ENCODE measurements at places on chromosomes 16 and 17.

GRCh38 chr16:81997738-81998137 lies 13.5 kb downstream of the SDR42E1 start:
- no peak for DNase-seq

GRCh38 chr16:22352723-22353122 lies 21.7 kb downstream of the CDR2 start:
- no peak for DNase-seq

DNA sequence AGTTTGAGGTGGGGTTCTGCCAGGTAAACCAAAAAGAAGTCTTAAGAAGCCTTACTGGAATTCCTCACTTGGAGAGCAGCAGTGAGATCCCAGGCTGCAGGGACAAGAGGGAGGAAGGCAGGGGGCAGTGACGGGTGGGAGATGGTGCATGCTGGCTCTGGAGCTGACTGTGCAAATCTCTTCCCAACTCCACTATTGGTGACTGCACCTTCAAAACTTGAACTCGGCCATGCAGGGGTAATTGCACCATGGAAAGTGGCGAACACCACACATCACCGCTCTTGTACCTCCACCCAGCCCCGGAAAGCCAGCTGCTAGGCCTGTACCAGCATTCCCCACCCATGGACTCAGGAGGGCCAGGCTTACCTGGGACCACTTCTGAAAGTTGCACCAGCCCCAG lies 51.4 kb upstream of the CDR2 start:
- DNase-seq = no peak

GRCh38 chr16:10935226-10935915 lies 6.9 kb downstream of the DEXI start:
- DNase-seq = no peak

DNA sequence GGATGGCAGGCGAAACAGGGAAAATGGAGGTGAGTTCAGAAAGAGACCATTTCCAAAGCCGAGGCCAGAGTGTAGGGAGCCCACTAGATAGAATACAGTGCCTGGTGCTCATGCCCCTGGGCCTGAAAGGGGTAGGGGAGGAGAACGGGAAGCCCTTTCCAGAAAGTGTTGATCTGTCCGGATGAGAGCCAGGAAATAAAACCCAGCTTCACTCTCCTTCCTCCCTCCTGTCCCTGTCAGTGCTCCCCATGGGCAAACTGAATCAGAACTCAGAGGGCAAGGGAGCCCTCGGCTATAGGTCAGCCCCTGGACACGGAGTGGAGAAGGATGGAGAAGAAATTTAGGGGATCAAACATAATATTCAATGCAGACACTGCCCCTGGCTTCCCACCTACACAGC lies 57.7 kb upstream of the RPL38 start:
- DNase-seq = no peak

DNA sequence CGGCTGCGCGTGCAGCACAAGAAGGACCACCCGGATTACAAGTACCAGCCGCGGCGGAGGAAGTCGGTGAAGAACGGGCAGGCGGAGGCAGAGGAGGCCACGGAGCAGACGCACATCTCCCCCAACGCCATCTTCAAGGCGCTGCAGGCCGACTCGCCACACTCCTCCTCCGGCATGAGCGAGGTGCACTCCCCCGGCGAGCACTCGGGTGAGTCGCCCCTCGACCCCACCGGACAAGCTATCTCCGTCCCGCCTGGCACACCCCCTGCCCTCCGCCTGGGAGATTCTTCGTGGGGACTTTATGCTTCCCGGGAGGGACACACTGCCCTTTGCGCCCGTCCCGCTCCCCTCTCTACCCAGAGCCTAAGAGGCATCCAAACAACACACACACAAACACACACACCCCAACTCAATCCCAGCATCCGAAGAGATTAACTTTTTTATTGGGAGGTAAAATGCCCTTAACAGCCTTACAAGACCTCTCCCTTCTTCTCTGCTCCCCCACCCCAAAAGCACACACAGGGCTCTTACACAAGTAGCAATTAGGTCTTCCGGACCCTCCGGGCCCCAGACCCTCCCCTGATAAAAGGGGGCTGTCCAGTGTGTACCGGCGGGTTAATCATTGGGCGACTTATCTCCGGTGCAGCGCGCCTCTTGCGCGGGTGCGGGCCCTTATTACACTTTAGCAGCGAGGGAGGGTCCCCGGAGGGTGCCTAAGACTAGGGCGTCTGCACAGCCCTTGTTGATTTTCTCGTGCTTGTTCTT lies 2.1 kb downstream of the SOX9 start:
- no peak for DNase-seq

DNA sequence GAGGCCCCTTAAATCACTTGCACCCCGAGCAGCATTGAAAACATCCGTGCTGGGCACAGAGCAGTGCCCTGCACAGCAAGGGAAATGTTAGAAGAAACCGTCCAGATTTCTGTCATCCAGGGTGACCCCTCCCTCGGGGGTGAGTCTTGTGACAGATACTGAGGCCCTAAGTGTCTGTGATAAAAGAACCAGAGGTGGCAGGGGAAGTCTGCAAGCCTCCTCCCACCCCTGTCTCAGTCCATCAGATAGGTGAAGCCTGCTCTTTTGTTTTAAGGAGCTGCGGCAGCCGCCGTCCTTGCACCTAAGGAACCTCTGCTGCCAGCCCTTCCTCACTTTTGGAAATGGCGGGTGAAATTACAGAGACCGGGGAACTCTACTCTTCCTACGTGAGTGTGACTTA lies 845 bp upstream of the NAT9 start:
- no peak for DNase-seq

DNA sequence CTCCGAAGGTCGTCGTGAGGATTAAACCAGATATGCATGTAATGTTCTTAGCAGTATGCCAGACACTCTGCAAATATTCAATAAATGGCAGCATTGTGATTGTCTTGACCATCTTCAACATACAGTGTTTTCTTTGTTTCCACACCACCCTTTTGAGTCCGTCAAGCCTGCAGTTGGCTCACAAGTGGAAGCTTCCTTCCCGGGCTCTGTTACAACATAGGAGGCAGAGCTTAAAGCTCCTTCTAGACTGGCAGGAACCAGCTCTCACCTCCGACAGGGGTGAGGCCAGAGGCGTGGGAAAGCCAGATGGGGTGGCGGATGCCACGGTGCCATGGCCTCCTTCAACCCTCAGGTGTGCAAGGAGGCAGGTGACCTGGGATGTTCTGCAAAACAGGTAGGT lies 138.3 kb downstream of the FOXL1 start:
- DNase-seq = no peak

- DNase-seq = no peak
Observed at GRCh38 chr16:35734728-35735402, 2275.5 kb downstream of the TP53TG3F start.

- DNase-seq = no peak
Observed at GRCh38 chr16:81313701-81314602, 810 bp upstream of the GAN start.

DNA sequence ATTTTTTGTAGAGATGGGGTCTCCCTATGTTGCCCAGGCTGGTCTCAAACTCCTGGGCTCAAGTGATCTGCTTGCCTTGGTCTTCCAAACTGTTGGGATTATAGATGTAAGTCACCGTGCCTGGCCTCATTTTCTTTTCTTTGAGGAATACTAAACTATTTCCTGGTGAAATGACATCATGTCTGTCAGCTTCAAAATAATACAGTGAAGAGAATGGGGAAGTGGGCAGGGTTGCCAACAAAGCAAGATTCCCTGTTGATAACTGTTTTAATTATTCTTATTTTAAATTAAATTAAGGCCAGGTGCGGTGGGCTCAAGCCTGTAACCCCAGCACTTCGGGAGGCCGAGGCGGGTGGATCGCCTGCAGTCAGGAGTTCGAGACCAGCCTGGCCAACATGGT lies 21.1 kb downstream of the PIPOX start:
- no peak for DNase-seq

DNA sequence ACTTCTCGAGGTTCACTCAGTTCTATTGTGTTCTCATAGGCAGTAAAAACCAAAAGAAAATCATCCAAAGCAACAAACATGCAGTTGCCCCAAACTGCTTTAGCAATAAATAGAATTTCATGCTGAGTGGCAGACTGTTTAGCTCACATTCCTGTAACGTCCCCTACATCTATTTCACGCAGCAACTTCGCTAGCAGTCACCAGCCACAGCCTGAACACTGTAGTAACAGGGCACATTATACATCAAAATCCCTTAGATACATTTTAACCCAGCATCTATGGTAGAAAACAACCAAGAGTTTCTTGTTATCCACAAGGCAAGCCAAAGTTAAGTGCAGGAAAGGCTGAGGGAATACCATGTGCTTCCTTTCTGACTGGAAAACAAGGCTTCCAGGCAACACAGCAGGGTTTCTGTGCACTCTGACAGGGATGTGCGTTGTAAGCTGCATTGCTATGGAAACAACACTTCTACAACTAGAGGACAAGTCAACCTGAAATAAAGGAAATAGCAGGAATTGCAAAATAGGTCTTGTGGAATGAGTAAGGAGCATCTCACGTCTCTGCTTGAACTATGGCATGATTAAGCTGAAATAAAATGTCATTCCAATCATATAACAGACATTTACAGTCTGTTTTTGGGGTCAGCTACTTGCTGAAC lies 55.4 kb downstream of the CFDP1 start:
- DNase-seq = no peak

DNA sequence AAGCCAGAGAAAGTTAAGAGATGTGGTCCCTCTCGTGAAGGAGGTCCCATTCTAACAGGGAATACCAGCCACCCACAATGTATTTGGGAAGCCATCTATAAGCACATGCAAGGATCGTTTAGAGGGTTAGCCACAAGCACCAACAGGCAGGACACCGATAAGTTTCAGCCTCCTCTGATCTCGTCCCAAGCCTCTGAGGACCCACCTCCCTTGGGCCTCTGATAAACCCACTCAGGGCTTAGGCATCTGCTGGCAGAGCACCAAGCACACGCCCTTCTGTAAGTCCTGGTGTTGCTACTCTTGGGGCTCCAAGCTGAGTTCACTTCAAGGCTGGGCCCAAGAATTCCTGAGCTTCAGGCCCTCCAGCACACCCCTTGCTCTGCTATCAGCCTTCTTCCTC lies 5.4 kb upstream of the PNPO start:
- DNase-seq = no peak

- DNase-seq = no peak
Observed at GRCh38 chr17:33889040-33889439, 366.0 kb upstream of the CCL2 start.

DNA sequence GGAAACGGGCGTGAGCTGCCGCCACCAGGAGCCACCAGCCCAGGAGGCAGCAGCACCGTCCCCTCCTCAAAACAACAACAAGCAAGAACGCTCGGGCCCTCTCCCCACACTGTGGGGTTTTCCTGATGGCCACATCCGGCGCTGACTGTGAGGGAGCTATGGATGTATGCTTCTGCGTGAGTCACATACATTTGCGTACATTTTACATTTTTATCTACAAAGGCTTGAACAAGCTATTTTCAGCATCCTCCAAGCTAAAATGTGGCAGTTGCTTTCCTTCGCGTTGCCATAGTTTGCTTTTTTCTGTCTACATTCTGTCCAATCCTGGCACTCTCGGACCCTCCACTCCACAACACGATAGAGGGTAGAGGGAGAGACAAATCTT lies 2.0 kb upstream of the ABR start:
- no peak for DNase-seq

GRCh38 chr17:42924891-42925290 lies 24.3 kb downstream of the G6PC1 start:
- no peak for DNase-seq

GRCh38 chr16:87692176-87692575 lies 73.6 kb downstream of the KLHDC4 start:
- DNase-seq = no peak

DNA sequence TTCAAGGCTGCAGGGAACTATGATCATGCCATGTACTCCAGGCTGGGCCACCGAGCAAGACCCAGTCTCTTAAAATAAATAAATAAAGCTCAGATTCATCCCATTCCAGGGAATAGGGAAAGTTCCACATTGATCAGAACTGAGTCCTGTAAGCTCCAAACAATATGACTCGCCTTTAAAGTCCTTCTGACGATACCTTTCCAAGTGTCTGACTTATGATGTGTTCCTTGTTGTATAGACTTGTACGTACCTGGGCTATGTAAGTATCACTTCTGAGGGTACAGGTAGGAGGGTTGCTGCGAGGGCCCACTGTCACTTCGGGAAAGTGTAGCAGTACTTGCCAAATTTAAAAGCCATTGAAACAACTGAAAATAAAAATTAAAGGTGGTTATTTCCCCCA lies 252.8 kb downstream of the IRX3 start:
- no peak for DNase-seq

GRCh38 chr17:53137869-53138268 lies 684.9 kb upstream of the KIF2B start:
- DNase-seq = no peak

- DNase-seq = no peak
Observed at GRCh38 chr17:55340686-55341085, 75.9 kb downstream of the HLF start.

- no peak for DNase-seq
Observed at GRCh38 chr17:49850772-49851386, 3.0 kb upstream of the TAC4 start.

DNA sequence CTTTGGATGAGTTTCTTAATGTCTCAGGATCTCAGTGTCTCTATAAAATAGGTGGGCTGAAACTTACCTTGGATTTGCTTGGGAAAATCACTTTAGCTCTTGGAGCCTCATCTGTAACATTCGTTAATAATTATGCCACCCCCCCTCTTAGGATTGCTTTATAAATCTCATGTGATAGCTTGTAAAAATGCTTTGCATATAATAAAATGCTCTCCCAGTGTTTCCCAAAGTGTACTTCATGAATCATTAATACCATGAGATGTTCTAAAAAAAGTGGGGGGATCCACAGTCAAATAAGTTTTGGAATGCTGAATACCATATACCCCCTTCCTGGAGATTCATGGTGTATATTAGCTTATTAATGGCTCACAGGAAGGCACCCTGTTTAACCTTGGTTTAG lies 5.2 kb downstream of the KRT39 start:
- no peak for DNase-seq

- peak; percentile 51 for DNase-seq
Observed at GRCh38 chr16:88785106-88785924, at the start of gene PIEZO1. TSS of gene PIEZO1 (minus strand) at chr16:88785220. CDS start at chr16:88784964, 256 bp downstream.

DNA sequence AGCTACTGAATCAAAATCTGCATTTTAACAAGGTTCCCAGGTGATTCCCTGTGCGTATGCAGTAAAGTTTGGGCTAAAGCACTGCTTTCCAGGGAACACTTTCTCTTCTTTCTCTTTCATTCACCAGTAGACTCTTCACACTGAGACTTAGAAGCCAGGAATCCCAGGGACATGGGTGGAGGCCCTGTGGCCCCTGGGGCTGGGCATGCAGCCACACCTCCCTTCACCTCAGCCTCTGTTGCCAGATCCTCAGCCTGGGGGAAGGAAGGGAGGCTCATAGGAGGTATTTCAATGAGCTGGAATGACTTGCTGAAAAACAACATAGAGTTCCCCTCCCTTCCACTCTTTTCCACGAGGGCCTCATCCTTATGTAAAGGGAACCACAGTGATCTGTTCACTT lies 1.2 kb downstream of the G6PC3 start:
- no peak for DNase-seq

GRCh38 chr17:18256351-18256750 lies 2.2 kb downstream of the FLII start:
- no peak for DNase-seq

GRCh38 chr17:58517378-58517927 lies 3.0 kb upstream of the MTMR4 start:
- DNase-seq = no peak

All from amygdala (tissue), 56 donors.